Muscle of arm (tissue), 14 donors: ENCODE measurements at places on chromosomes 1 and 21. TPM values are rescaled to one million over a fixed set of nuclear protein-coding genes. Genes with fewer than 3 reads are reported as not detected.

TINAGL1 gene
- polyA plus RNA-seq: 25.2 TPM

DNA sequence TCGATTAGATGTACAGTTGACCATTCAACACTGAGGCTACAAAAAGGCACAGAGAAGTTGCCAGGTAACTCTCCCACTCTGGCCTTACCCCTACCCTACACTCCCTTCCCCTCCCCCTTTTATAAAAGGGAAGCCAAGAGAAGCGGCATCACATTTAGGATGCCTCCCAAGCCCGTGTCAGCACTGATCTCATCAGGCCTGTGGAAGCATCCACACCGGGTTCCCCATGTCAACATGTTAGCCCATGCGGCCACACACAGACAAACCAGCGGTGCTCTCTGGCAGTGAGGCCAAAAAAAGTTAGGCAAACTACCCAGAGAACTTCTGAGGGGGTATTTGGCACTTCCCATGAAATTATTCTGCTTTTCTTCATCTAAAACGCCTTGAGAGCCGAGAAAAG, 29.9 kb downstream of the BCAR3 start:
- DNase-seq: no peak

DNA sequence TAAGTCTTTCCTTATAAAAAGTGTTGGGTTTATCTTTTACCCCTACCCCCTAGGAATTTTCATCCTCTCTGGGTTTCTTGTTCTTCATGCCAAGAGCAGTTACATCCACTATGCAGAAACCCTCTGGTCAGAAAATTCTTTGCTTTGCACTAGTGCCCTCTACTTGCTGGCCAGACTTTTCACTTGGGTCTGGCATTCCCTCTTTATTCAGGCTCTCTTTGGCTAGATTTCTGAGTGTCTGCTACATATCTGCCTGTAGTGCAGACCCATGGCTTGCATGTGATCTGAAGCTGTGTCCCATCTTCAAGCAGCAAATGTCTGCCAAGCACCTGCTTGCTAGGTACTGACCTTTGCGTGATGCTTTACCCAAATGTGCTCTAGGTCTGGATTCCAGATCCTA, 237.0 kb downstream of the GPATCH2 start:
- DNase-seq: no peak

GRCh38 chr1:1122078-1122811, 6.4 kb upstream of the C1orf159 start:
- peak; percentile 72 for DNase-seq

GRCh38 chr1:73813716-73814115, 384.3 kb downstream of the LRRIQ3 start:
- DNase-seq: peak; percentile 63
